Stimulated activated CD4-positive, alpha-beta T cell treated with anti-CD3 and anti-CD28 coated beads, Interleukin-1b, Interleukin-23, amount 100 ng/mL, for 1 hour (primary cell): ENCODE measurements at places on chromosomes 4 and X.

DNA sequence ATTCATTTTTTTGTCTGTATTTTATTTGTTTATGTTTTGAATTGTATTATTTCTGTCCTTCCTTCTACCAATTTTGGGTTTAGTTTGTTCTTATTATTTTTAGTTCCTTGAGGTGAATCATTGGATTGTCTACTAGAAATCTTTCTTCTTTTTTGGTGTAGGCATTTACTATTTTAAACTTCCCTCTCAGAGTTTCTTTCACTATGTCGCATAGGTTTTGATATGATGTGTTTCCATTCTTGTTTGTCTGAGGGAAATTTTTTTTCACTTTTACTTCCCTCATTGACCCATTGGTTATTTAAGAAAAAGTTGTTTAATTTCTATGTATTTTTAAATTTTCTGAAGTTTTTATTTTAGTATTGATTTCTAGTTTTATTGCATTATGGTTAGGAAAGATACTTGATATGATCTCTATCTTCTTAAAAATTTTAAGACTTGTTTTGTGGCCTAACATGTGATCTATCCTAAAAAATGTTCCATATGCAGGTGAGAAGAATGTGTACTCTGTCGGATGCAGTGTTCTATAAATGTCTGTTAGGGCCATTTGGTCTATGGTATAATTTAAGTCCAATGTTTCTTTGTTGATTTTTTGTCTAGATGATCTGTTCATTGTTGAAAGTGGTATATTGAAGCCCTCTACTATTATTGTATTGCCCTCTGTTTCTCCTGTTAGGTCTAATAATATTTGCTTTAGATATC, 68.8 kb downstream of the IL15 start:
- DNase-seq, result no peak

DNA sequence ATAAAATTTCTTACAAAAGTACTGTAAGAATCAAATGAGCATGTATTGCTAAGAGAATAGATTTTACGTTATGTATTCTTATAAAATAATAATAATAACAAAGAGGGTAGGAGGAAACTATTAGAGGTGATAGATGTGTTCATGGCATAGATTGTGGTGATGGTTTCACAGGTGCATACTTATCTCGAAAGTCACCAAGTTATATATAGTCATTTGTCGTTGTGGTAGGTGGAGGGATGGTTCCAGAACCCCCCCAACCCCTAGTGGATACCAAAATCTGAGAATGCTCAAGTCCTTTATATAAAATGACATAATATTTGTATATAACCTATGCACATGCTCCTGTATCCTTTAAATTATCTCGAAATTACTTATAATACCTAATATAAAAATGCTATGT, 36.7 kb upstream of the H2AZ1 start:
- DNase-seq, result no peak

DNA sequence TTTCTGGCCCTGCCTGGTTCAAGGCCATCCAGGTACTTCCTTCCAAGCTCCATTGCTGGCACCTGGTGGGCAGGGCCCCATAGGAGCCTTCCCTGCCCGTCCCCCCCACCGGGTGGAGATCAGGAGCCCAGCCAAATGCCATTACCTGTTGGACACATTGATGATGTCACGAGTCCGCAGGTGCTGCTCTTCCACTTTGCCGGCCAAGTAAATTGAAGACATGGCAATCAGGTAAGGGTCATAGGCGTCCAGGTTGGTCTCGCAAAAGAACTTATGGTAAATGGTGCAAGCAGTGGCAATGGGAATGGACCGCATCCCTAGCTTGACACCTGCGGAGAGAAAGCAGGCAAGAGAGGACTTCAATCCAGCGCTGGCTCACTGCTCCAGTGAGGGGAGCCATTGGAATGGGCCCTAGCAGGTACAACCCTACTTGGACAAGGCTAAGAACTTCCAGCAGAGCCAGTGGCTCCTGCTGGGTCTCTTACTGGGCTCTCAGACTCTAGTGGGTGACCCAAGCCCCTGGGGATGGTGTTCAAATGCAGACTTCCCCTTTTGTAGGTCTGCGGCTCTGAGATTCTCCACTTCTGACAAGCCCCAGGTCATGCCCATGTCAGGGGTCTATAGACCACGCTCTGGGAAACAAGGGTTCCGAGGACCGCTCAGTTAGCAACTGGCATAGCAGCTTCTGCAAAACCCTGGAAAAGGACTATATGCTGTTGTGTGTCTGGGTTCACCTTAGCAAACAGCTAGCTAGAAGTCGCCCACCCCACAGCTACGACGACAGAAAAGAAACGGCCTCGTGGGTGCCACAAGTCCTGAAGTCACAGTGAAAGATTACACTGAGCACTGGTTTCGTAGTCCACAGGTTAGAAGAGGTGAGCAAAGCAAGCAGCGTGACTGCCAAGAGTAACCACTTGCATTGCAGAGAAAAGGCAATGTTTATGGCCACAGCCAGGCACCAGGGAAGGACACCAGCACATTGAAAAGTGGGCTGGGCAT, 2.8 kb downstream of the CCNQ start:
- DNase-seq, result no peak

GRCh38 chr4:82809619-82810018, 11.0 kb upstream of the SCD5 start:
- DNase-seq, result no peak

GRCh38 chr4:14719053-14719452, 283.2 kb upstream of the CPEB2 start:
- no peak for DNase-seq

- DNase-seq, result no peak
Measured at GRCh38 chr4:52752936-52753335, 1.7 kb upstream of the ERVMER34-1 start.

DNA sequence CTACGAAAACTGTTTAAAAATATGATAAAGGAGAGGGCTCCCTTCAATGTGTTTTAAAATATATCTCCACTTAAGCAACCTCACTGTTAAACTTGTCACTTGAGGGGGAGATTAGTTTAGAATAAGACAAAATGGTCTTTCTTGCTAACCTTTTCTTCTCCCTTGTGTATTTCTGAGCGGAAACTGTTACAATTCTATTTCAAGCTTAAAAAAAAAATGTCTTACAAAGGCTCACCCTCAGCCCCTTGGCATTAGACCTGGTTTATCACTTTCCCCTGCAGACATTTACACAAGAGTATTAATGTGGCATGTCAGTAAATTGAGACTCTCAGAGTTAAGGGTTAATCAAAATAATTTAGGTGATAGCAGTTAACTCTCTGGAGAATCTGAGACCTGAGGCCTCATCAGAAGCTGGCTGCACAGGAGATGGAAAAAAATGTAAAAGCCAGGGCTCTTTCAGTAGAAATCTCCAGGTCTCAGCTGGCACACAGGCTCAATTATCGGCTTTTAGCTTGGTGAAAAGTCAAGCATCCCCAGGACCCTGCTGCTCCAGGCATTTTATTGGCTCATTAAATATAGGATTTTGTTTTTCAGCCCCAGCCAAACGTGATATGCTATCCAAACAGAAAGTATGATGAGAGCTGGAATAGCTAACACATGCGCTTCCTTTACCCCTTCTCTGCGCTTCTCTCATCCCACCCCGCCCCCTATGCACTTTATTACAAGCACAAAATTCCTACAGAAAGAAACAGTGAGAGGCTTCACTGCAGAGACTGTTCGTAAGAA, 130.5 kb downstream of the PPA2 start:
- DNase-seq, result no peak

DNA sequence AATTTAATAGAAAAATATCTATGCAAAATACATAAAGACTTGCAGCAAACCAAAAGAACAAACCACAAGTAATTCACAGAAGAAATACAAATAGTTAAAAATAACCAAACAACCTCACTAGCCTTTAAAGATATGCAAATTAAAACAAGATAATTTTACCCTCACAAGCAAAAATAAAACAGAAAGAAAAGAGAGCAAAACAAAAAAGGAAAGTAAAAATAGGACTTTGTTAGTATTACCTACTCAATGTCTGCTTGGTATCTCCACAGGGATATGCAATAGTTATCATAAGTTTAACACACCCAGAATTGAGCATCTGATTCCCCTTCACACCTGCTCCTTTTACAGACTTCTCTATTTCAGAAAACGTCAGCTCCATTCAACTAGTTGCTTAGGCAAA, 737.5 kb upstream of the MAGEB2 start:
- no peak for DNase-seq

- no peak for DNase-seq
Measured at GRCh38 chrX:32155044-32155638, 1056.2 kb downstream of the DMD start.

GRCh38 chr4:71259911-71260331, 78.9 kb upstream of the SLC4A4 start:
- no peak for DNase-seq

DNA sequence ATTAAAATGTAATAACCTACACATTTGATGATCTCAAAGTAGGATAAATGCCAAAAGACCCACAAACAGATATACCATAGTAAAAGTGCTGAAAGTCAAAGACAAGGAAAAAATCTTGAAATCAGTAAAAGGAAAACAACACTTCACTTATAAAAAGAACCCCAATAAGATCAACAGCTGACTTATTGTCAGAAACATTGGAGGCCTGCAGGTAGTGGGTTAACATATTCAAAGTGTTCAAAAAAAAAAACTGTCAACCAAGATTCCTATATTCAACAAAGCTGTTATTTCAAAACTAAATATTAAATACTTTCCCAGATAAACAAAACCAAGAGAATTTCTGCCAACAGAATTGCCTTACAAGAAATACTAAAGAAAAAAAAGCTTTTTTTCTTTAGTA, 347.1 kb downstream of the GUCY2F start:
- DNase-seq, result no peak

- no peak for DNase-seq
Measured at GRCh38 chr4:182194091-182194824, 48.9 kb upstream of the TENM3 start.

GRCh38 chrX:20421275-20421674, 154.6 kb upstream of the RPS6KA3 start:
- no peak for DNase-seq

DNA sequence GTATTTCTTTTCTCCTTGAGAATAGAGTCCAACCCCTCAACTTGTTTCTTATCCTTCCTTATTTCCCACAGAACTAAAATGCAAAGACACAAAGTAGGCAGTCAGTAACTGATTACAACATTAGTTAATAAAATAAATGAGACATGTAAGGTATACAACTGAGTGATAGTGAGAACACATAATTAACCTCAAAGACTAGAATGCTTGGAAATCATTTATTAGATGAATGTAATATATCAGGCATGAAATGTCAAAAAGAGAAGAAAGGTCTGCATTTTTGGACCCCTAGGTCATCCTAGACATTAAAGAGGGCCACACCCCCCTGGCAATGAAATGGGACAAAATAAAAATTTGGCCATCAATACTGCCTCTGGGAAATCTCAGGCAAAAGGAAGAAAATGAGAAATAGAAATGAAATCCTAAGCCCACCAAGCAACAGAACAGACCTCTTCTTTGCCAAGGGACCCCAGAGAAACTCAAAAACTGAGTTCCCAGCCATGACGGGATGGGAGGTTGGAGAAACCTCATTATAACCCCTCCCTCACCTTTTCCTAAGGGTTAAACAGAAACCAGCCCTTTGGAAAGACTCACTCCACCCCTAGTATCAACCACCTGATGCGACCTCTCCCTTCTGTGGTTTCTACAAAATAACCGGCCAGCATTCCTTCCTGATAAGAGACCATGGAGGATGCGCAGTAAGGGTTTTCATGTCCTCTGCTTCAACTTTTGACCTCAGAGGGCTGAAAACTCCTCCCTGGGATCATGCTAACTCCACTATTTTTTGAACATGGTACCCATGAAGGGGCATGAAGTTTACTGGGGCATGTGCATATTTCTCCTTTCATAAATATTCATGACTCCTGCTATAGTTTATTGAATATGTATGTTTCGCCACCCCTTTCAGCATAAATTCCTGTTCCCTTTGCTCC, 90.0 kb upstream of the EXOC1L start:
- DNase-seq, result no peak

DNA sequence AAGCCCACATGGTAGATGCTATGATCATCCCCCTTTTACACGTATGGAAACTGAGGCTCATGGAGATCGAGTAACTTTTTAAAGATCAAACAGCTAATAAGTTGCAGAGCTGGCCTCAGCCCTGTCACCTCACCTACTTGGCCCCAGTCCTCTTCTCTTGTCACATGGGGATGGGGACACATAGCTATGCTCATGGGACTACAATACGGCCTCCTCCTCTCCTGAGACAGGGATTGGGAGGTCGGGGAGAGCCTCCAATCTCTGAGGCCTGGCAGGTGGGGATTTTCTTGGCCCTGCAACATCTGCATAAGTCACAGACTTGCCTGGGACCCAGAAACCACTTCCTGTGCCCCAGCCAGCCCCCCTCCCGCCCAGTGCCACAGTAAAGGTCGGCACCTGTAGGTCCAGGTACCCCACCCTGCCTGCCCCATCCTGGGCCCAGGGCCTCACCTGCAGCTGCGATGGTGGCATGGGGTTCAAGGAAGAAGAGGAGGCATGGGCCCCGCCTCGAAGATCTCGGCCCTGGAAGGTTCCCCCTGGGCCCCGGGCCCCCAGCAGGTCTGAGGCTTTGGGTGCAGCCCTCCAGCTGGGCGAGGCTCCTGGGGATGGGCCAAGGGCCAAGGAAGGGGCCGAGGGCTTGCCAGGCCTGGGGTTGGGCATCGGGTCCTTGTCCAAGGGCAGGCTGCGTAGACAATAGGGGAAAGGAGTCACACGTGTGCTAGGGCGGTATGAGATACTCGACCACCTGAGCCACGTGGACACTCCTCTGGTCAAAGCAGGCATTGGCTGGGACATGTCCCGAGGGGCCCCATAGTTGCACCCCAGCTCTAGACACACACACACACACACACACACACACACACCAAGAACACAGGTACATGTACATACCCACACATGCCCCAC, 6.4 kb downstream of the FOXP3 start:
- DNase-seq, result no peak

GRCh38 chr4:156896527-156896926, 75.1 kb downstream of the PDGFC start:
- DNase-seq, result no peak

DNA sequence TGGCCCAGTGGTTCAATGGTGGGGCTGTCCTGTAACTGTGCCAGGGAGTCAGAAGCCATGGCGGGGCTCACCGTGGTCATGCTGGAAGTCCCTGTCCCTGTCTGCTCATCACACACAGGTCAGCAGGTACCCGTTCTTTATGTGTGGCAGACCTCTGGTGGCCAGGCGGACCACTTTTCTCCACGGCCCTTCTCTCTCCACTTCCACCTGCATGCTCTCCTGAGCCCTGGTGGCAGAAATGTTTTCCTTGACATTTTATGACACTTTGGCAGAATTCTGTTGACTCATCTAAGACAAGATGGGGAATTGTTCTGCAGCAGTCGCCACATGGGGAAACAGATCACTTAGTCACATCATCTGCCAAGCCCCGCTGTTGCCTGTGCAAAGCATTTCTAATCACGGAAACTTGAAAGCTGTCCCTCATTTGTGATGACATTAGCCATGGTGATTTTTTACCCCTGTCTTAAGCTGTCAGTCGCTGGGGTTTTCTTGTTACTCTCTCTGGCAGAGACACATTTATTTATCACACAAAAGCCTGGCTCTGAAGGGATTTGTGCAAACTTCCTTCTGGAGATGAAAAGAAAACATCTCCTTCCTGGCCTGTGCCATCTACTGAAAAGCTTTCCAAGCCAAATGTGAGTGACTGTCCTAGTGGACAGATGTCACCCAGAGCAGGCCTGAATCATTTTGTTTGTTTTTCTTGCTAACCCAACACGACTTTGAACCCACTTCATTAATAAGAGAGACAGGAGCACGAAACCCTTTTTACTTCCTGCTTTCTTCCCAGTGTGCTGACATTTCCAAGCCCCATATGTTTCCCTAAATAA, 38.8 kb upstream of the STIM2 start:
- DNase-seq, result no peak
